ENCODE measurements at places on chromosomes 6 and 20.

- no peak for DNase-seq
These were observed 35.1 kb downstream of the PKIB start for GRCh38 chr6:122645256-122645655.

GRCh38 chr20:3080939-3081388 is 3.6 kb downstream of the AVP start:
- DNase-seq, result no peak

DNA sequence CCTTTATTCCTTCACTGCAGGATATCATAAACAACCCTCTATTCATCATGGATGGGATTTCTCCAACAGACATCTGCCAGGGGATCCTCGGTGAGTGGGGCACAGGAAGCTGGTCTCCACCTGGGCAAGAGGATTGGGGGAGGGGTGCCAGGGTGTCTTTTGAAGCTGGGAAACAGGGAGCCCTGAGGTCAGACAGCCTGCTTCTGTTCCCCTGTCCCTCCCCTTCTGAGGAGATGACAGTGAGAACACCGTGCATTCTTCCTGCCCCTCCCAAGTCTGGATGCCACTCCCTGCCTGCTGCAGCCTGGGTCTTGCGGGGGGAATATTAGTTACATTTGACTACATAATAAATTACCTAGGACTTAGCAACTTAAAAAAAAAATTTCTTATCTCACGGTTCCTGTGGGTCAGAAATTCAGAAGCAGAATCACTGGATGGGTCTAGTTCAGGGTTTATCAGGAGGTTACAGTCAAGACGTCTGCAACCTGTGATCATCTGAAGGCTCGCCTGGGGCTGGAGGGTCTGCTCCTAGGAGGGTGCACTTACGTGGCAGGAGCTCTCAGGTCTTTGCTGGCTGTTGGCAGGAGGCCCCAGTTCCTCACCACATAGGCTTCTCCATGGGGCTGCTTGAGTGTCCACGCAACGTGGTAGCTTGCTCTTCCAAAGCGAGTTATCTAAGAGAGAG is 11.4 kb downstream of the CAPN11 start:
- DNase-seq, result no peak

DNA sequence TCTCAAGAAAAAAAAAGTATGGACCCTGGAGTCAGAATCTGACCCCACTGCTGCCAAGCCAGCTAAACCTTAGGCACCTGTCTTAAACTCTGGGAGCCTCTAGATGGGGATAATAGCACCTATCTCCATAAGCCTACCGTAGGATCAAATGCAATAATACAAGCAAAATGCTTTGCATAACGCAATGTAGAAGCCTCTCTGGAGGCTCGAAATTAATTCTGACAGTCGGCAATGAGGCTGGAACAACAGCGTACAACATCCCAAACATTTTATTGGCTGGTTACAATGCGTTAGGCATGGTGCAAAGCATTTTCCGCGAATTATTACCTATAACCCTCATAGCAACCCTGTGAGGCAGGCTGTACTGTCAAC is 521 bp downstream of the CDK5RAP1 start:
- DNase-seq, result no peak

GRCh38 chr20:35001596-35002362 is 46.1 kb downstream of the MYH7B start:
- no peak for DNase-seq

GRCh38 chr6:125748406-125749172 is 843 bp upstream of the HEY2 start:
- DNase-seq, result peak; percentile 78

DNA sequence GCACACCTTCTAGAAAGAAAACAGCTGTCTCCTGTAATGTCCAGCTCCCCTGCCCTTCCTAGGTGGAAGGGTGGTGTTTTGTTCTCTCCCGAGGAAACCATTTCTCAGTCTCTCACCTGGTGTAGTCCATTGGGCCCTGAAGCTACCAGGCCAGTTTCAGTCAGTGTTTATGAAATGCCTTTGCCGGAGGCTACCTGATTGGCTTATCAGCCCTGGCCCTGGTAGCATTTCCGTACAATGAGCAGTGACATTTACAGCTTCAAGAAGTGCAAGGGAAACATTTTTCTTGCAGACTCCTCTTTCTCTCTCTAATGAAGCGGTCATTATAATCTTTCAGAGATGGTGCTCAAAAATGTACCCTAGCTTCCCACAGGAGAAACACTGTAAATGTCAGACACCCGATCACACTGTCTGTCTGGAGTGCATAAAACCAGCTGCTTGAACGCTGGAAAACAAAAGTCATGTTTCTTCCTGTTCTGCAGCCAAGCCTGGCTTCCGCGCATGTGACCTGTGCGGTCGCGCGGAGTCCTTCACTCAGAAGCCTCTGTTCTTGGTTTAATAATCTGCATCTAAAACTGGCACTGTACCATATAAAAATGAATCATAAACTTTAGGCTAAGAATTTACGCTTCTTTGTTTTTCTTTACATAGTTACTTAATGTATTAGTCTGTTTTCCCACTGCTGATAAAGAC is 28.4 kb upstream of the SAYSD1 start:
- no peak for DNase-seq

DNA sequence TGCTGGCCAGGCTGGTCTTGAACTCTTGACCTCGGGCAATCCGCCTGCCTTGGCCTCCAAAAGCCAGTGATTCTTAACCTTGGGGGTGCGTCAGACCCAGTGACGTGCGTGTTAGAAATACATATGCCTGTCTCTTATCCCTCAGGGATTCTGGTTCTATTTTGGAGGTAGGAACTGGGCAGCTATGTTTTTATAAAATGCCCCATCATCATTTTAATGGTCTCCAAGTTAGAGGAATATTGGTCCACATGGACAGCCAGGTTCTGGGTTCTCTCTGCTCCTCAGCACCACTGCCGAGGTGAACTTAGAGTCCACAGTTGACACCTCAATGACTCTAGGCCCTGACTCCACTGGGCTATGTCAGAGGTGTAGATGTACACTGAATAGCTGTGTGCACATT is 352.7 kb downstream of the SMOC2 start:
- DNase-seq, result no peak

- DNase-seq, result no peak
These were observed 45.6 kb upstream of the ESR1 start for GRCh38 chr6:151761851-151762250.

DNA sequence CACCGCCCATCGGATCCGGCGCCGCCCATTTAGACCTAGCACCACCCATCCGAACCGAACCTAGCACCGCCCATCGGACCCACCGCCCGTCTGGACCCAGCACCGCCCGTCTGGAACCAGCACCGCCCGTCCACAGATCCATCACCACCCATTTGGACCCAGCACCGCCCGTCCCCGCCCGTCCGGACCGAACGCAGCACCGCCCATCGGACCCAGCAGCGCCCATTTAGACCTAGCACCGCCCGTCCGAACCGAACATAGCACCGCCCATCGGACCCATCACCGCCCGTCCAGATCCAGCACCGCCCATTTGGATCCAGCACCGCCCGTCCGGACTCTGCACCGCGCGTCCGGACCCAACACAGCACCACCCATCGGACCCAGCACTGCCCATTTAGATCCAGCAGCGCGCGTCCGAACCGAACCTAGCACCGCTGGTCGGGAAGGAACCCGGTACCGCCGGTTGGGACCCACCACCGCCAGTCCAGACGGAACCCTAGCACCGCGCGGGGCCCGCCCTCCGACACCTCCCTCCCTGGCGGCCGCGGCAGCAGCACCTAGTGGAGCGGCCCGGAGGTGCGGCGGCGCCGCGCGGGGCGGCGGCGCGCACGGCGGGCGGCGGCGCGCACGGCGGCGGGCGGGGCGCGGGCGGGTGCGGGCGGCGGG is 348 bp upstream of the AFDN start:
- peak; percentile 43 for DNase-seq

GRCh38 chr6:151317995-151318365 is 73.4 kb downstream of the ZBTB2 start:
- no peak for DNase-seq

- peak; percentile 88 for DNase-seq
These were observed 67.8 kb upstream of the RALGAPA2 start for GRCh38 chr20:20780127-20780824.

GRCh38 chr6:100719883-100720682 is 161.0 kb downstream of the ASCC3 start:
- peak; percentile 4 for DNase-seq

DNA sequence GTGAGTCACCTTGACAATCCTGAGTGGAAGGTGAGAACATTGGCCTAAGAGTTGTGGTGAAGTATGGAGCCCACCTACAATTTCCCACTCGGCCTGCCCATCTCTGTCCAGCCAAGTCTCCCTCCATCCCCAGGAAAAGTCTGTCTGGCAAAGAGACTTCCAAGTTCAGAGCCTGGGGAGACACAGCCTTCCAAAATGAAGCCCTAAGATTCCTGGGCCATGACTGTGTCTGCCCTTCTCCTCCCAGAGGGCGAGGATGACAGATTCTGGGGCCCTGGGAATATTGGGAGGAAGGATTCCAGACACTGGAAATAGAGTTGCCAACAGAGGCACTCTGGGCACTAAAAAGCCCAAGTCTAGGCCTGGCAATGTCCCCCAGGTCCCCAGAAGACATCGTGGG is 176.8 kb downstream of the NFATC2 start:
- no peak for DNase-seq

GRCh38 chr6:44472250-44472945 is 84.9 kb downstream of the CDC5L start:
- no peak for DNase-seq

DNA sequence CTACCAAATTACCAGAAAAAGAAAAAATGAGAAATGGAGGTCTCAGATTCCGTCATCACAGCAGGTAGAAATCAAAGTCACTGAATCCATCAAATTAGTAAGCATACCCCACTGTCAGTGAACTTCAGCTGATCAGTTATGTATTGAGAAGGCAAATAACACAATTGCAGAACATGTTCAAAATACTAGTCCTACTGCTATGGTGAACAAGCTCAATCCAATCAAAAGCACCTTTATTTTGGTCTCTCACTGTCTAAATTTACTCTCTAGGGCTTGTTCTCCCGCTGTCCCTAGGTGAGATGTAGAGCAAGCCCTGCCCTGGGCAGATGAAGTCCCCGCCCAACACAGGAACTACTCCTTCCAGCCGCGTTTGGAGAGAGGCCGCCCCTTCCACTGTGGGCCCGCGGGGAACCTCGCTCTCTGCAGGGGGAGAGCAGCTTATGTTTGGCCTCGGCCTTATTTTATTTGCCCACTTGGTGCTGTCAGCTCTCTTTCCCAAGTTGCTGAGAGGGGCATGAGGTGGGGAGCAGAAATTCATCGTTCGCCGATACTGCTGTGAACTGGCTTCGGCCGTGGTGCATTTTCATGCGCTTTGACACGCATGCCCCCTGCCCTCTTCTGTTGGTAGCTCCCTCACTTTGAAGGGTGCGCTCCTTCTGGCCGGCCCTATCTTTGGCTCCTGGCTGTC is 14.3 kb upstream of the MAP1LC3A start:
- DNase-seq, result no peak

DNA sequence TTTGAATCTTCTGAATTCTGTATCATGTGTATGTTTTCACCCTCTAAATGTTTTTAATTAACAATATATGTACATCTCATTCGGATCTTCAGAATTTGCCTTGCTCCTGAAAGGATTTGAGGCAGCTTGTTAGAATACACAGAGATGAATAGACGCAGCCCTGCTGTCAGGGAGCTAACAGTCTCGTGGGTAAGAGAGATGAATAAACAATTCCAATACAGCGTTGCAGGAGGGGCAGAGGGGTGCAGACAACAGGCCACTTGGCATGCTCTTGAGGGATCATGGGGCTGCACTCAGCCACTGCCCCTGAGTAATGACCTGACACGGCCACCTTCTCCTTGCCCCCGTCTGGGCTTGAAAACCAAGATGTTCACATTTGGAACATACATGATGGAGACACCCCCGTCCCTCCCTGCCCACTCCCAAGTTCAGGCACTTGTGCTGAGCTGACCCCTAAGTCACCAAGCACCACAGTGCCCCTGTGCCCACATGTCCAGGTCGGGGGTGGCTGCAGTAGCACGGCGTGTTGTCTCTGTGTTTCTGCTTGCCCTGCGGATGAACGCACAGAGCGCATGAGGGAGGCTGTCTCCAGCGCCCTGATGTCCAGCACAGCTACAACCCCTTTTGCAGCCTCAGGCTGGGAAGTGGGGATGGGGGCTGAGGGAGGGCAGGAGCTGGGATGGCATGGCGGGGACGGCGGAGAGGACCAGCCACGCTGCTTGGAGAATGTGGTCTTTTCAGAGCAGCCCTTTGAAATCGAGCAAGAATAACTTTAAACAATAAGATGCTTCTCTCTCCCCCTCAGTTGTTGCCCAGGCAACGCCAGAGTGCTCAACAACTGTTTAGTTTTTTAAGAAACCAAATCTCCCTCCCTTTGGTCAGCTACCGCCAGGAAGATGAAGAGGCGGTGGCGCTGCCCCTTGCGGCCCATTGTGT is 33.0 kb upstream of the CDH22 start:
- no peak for DNase-seq

GRCh38 chr6:134183844-134184243 is 131.4 kb upstream of the SLC2A12 start:
- DNase-seq, result no peak

GRCh38 chr6:22717915-22718314 is 148.5 kb downstream of the HDGFL1 start:
- DNase-seq, result peak; percentile 98
